Kidney epithelial cell (primary cell): ENCODE measurements at places on chromosomes 1 and 21. TPM values are rescaled to one million over a fixed set of nuclear protein-coding genes. Genes with fewer than 3 reads are reported as not detected.
A peak's percentile ranks its signal among the peaks of the same experiment; 100 is the strongest.

The PRAMEF15 gene
- not detected in 2 replicates for total RNA-seq

The BNIPL gene
- total RNA-seq = 0.17 TPM in 1 of 2 replicates, not detected in the other

DNA sequence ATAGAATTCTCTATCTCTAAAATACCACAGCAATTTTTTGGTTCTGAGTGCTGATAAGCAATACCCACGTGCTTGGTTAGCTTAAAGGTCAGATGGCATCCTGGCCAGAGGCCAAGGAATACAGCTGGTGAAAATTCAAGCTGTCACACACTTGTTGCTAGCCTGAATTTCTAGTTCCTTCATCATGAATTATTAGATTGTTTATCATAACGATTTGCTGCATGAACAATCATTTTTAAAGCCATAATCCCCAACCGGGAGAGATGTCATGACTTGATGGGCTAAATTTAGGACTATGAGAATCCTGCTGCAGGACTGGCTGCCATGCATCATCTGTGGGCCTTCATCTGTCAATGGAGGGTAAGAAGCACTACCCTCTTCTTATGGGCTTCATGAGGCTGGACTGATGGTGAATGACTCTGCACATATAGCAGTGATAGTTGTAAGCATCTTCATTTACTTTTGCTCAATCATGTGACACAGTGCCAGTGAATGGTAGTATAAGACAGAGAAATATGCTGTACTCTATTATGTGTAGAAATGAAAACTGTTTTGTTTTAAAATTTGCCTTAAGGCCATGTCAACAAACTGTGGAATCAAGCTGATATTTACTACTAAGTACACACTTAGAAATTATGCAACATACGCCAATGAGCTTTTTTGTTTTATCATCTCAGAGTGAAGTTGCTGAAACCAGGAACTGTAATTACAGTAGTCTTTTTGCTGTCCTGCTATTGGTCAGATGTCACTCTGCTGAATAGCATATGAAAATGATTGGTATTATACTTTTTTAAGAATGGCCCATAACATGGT, 80.5 kb upstream of the RALGPS2 start:
- no peak for DNase-seq

DNA sequence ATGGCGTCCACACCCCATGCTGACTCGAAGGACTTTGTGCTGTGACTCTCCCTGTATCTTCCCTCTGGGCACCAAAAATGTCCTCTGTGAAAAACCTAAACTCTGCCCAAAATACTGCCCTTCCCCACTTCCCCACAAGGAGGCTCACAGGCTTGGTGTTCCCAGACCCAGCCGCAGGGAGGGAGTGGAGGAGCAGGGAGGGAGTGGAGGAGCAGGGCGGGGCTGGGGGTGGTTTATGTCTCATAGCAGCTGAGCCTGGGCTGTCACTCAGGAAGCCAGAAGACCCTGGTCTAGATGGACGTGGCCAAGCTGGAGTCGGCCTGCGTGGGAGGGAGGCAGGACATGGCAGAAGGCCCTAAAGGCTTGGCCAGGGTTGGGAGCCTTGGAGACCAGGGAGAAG, 461.7 kb downstream of the PTPRU start:
- no peak for DNase-seq

DNA sequence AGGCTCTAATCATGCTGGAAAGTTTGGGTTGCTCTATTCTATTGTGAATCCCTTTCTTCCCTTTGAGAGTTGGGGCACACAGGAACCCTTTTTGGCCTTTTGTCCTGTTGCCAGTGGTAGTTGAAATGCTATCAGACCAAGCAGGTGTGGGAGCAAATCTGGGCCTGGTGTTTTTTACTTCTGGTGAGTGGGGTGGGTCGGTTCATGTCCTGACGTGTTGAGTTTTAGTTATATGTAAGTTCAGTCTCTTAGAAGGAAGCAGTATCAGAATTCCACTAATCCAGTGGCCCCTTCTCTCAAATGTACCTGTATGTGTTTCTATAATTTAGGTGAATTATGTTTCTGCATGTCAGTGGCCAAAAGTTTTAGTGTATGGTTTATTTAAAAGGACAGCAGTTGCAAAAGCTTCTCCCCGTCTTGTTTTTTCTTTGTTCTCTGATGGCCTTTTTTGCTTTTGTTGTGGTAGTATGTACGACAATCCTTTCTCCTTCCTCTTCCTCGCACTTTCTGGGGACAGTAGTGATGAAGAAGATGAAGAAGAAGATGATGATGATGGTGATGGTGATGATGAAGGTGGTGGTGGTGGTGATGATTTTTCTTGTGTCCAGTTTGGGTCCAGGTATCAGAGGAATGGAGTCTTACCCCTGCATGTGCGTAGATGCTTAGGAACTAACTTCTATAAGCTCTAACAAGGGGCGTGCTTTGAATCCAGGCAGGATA, 74.2 kb downstream of the UBE4B start:
- DNase-seq = no peak

- DNase-seq = no peak
Observed at GRCh38 chr1:79969886-79970285, 963.4 kb upstream of the ADGRL4 start.

- DNase-seq = no peak
Observed at GRCh38 chr1:114764689-114765088, 6.9 kb upstream of the CSDE1 start.

- no peak for DNase-seq
Observed at GRCh38 chr1:54111624-54112023, 41.2 kb downstream of the CDCP2 start.

GRCh38 chr1:12179111-12179519, 12.3 kb downstream of the TNFRSF1B start:
- peak; percentile 32 for DNase-seq
